Left renal cortex interstitium (tissue), 4 donors: ENCODE measurements at places on chromosomes 7 and 10.

GRCh38 chr10:62341419-62341818 lies 32.8 kb upstream of the ZNF365 start:
- DNase-seq = no peak

- DNase-seq = no peak
These were observed 194.9 kb downstream of the KCNMA1 start for GRCh38 chr10:77442699-77443189.

- no peak for DNase-seq
These were observed 9.0 kb upstream of the ADCYAP1R1 start for GRCh38 chr7:31043051-31043471.

DNA sequence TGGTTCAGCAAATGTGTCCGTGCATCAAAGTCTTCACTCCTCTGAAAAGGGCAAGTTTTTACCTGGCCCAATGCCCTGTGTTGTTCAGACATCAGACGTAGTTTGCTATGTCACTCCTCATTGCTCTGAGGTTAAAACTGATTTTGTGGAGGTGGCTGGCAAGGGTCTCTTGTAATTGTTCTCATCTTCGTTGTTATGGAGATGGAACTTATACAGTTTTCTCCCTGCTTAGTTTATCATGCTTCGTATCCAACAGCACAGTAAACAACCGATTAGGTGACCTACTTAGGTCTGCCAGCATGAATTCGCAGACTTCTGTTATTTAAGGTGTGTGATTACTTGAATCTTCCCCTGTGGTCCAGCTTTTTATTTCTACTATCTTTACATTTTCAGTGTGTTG lies 274.1 kb upstream of the SMIM30 start:
- no peak for DNase-seq

GRCh38 chr7:21948887-21949540 lies 3.3 kb upstream of the CDCA7L start:
- DNase-seq = no peak

DNA sequence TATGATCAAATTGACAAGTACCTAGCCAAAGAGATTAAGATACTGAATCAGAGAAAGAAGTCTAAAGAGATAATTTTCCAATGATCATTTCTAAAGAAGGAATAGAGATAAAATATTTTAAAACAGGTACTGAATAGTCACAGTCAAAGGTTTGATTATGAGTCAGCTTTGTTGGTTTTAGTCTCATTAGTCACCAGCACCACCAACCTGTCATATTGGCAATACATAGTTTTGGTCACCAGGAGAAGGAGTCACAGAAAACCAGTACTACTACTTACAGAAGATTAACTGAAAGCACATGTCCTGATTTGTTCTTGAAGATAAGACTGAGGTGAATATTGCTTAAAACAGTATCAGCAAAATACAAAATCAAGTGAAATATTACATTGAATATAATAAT lies 34.6 kb downstream of the ZEB1 start:
- DNase-seq = no peak

DNA sequence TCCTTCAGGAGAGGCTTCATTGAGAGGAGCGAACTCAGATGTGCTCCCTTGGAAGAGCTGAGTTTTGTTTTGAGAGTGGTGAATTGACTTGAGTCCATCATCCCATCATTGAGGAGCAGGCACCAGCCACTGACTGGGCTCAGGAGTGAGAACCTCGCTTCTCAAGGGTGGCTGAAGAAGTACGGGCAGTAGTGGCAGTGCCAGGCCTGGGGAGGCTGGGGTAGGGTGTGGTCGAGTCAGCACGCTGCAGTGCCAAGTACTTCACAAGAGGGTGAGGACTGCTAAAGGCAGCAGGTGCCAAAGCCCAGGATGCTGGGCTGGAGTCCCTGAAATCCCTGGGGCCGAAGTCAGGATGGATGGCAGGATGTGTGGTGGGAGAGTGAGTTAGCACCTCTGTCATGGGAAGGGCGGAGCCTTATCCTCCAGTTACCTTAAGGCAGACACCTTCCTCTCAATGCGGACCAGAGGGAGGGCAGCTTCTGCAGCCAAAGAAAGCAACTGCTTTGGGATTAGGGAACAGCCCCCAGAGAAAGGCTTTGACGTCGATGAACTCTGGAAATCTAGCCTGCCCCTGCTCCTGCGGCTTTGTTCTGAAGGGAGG lies 210.3 kb downstream of the CAMK1D start:
- no peak for DNase-seq

GRCh38 chr7:138773176-138773575 lies 24.6 kb upstream of the TMEM213 start:
- no peak for DNase-seq

DNA sequence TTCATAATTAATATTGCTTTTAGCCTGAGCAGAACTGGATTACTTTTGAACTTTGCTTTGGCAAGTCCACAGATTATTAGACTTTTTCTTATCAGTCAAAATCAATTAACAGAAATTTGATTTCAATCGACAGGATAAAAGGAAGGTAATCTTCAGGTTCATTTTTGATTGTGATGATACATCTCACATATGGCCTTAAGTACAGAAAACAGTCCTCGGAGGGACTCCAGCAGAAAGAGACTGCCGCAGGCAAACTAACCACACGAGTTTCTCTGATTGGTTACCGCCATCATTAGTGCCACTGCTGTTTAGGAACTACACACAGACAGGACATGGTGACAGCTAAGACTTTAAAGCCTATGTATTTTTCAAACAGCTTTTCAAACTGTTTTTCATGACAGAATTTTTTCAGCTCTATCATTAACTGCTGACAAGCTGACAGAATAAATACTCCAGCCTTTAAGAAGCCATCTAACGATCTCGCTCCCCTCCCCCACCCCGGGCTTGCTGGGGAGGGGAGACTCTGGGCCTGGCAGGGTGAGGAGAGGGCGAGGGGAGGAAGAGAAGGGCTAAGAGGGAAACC lies 668.2 kb downstream of the KCNMA1 start:
- DNase-seq = no peak

DNA sequence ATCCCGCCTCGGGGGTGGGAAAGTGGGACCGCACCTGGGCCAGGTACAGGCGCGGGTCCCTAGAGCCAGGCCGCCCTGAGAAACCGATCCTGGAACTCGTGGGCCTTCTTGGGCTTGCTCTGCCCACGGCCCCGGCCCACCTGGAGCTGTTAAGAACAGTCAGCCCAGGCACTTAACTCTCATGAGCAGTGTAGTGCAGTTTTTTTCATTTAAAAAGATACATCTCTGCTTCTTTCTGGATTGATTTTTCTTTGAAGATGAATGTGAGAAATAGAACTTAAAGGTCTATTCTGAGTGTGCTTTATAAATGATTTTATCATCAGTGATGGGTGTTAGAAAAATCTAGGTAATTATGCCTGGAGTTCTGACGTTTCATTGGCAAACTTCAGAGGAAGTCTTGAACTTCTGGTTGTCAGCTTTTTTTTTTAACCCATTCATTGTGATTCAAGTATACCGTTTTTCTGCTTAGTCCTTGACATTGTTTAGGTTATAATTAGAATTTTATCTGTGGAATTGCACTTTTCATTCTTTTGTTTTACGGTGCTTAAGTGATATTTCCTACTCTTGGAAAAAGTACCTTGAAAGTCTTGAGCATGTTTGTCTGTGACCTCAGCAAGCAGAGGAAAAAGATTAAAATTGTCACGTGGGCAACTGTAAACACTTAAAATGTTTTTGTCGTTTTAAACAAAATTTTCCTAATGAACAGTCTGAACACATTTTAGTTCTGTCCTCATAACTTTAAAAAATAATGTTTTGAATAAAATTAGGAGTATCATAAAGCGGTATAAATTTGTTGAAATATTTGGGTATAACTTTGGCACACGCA lies 906 bp downstream of the CDK1 start:
- no peak for DNase-seq

GRCh38 chr7:131103997-131104396 lies 223.7 kb upstream of the MKLN1 start:
- no peak for DNase-seq

GRCh38 chr7:73885433-73885974 lies 24.5 kb downstream of the TMEM270 start:
- no peak for DNase-seq

DNA sequence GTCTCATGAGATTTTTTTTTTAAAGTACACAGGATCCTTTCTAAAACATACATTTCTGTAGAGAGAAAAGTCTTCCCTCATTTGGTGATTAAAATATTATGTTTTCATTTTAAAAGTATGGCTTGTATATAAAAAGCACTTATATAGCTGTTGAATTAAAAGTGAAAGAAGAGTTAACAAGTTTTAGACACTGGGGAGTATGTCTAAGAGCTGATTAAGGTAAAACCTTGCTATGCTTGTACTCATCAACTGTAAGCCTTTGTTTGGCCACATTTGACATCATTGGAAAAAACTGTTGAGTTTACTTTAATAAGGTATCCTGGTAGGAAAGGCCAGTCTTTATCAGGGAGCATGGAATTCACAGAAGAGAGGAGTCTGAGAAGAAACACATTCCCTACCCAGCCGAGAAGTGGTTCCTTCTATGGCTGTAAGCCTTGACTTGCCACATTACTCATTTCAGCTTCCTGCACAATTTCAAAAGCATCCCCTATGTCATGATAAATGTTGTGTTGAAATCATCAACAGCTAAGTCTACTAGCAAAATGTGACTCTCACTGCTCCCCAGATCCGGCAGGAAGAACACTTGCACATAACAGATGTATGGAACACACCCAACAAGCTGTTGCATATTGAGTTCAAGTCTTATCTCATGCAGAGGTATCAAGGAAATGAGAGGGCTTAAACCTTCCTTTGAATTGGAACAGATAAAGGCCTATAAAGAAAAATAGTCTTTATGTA lies 171.8 kb upstream of the CDK1 start:
- no peak for DNase-seq

DNA sequence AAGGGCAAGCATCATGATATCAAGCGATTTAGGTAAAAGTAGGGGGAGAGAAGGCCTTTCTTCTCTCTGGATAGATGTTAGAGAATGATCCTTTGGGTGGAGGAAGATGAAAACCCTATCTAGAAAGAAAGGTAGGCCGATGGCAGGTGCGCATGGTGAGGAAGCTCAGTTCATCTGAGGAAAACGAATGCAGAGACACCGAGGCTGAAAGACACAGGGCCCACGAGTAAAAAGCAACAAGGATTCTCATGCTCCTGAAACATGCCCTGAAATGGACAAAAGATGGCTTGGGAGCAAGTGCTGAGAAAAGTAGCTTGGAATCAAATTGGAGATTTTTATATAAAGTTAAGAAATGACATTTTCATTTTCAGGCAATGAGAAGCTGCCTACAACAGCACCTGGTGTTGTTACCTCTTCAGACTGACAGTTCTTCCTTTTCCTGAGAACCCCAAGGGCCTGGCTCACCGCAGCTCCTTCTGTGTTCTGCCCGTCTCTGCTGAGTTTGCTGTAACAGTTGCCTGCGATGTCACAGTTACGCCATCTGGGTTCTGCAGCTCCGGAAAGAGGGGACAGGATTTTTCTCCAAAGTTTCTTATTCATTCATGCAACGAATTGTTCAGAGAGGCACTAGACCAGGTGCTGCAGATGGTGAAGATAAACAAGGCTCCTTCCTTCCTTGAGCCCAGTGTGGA lies 402.0 kb upstream of the KLF6 start:
- DNase-seq = no peak

DNA sequence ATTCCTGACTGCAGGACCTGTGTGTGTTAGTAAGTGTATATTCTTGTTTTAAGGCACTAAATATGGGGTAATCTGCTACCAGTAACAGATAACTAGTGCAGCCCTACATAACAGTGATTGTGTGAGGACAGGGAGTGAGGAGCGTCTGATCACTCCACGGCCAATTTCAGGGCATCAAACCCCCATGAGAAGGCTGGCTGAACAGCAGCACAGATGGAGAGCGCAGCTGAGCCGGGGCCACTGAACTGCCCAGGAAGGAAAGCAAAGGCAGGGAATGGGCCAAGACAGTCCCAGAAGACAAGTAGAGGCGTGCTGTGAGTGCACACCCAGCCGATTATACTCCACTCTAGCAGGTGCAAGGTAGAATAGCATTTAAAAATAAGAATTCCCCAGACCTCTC lies 157.1 kb upstream of the CHST15 start:
- no peak for DNase-seq

DNA sequence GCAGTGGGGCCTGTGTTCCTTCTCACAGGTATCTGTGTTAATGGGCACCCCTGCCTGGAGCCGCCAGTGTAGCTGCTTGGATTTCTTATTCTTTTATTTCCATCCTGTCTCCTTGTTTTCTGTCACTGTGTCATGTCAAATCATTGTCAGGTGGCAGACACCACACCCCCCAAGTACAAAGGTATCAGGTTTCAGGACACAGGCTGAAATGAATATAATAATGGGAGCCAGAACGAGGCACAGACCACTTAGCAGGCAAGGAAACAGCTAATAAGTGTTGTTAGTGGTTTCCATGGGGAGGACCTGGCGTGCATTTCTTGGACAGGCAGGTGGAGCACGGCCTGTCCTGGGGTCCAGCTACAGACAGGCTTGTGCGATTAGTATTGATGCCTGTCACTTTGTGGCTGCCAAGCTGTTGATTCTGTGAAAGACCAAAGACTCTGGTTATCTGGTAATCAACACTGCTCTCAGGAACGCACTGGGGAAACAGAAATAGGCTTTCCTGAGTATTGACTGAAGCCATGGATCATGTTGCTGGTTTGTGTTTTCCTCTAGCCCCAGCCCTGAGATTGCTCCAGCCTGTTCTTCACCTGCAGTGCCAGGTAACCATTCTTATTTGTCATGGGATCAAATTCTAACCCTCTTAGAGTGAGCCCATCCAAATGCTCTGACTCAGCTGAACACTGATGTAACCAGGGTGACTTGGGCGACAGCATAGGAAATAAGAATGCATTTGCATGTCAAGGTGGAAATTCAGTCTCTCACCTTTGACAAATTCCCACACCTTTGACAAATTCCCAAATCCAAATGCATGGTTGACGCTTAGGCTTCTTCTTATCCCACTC lies 1002.0 kb downstream of the LRMDA start:
- DNase-seq = no peak

DNA sequence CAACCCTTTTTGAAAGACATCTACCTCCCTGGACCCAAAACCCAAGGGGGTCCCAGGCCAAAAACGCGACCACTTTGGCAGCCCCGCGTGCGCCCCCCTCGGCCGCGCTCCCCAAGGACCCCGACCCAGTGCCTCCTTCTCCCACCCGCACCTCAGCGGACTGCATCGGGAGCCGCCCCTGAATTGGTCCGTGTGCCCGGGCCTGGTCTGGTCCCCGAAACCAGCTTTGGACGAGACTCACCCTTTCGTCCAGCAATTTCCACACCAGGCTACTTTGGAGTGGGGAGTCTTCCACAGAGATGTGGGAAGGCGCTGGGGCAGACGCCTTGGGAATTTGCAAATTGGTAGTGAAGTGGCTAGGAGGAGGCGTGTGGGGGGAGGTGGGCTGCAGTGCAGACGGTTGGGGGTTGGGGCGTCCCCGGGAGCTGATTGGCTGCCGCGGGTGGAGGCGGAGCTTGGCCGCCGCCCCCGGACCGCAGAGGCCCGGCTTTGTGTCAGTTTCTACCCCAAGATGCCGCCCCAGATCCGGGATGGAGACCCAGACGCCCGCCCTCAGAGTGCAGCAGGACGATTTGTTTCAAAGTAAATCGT lies 16.9 kb downstream of the TCAF1 start:
- peak; percentile 74 for DNase-seq

- no peak for DNase-seq
These were observed 18.4 kb upstream of the PON1 start for GRCh38 chr7:95342642-95343307.
